ENCODE measurements at places on chromosomes 6 and 20. TPM values are rescaled to one million over a fixed set of nuclear protein-coding genes. Genes with fewer than 3 reads are reported as not detected.
A peak's percentile ranks its signal among the peaks of the same experiment; 100 is the strongest.

The CTSZ gene
- total RNA-seq, result 30.1 TPM

The CD83 gene
- 3.3 TPM for total RNA-seq

The CD93 gene
- total RNA-seq, result 12.7 TPM

GRCh38 chr6:163329991-163330390 lies 84.5 kb upstream of the QKI start:
- peak; percentile 74 for DNase-seq

DNA sequence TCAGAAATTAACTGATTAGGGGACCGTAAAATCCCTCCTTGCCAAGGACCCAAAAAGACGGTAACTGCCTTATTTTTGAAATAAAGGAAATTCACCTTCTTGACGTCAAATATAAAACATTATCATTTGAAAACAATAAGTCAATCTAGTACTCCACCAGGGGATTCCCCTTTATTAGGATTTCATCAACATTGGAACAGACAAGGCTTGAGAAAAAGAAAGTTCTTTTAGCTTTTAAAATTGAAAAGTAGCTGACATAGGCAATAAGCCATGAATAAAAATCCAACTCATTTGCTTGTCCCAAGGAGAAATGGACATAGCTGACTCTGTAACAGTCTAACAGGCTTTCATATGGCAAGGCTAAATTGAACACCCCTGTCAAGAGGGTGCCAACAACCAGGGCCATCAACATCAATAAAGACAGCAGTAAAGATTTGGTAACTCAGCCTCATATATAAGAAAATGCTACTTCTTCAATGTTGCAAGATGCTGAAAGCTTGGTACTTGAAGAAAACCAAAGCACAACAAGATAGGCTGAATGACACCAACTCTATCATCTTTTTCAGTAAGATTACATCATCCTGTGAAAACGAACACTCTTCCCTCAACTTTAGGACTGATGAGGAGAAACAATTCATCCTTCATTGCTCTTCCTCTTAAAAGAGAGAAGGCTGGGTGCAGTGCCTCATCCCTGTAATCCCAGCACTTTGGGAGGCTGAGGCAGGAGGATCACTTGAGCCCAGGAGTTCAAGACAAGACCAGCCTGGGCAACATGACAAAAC lies 121.0 kb upstream of the PRDM1 start:
- no peak for DNase-seq

- DNase-seq, result no peak
These were observed 8.8 kb downstream of the BICRAL start for GRCh38 chr6:42790549-42791181.

DNA sequence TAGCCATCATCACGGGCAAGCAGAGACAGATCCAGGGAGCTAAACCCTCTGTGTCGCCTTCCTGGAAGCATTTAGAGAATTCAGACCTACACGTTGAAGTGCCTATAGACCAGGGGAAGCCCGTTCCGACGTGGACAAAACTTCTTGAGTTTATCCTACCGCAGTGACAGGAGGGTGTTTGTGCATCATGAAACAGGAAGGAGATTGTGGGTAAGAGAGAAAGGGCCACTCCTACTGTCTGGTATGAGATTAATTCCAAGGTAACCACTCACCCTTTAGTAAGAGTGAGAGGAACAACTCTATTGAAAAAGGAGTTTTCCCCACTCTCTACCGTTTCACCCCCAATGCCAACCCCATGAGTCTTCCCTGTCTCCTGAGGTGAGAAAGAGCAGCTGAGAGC lies 133.7 kb downstream of the TFAP2C start:
- no peak for DNase-seq

All from lower leg skin (tissue), 4 donors.